ENCODE measurements at places on chromosomes 3 and 15. TPM values are rescaled to one million over a fixed set of nuclear protein-coding genes. Genes with fewer than 3 reads are reported as not detected.

DNA sequence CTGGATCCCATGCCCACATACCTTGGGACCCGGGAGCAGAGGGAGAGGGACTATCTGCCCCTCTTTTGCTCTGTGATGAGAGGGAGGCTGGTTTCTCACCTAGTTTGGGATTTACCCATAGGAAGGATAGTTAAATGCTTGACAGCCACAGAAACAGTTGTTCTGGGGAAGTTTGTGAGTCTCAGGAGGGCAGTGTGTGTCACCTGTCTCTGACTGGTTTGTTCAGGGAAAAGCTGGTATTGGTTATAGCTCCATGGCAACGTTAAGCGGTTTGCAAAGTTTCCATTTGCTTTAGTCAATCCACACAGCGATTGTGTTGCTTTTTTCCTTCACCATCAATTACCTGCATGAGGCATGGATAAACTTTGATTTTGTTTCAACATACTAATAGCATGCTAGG lies 3.7 kb upstream of the TMED3 start:
- no peak for DNase-seq

CLSTN2 gene
- 1.0 TPM for total RNA-seq

DNA sequence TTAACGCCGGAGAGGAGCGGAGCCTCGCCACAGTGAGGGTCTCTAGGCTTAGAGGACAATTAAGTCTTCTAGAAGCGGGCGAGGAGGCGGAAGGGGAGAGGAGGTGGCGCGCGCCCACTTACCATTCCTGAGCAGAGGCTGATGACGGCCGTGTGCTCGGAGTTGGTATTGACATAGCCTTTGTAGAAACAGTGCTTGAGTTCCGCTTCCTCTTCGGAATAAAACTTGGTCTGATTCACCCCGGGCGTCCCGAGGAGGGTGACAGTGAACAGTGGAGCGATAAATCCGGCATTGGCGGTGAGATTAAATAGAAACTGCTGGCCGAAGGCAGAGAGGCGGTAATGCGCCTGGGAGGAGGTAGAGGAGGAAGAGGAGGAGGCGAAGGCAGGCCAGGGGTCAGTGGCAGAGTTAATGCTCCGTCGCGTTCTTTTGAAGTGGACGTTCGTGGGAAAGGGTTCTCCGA lies 1.3 kb downstream of the ADAMTS9 start:
- DNase-seq = no peak

GRCh38 chr3:8969241-8969640 lies 6.0 kb upstream of the RAD18 start:
- DNase-seq = no peak

FGF12 gene
- 0.77 TPM for total RNA-seq

MAP1A gene
- total RNA-seq = 0.29 TPM

GRCh38 chr3:5673521-5673920 lies 486.0 kb downstream of the EDEM1 start:
- no peak for DNase-seq

DNA sequence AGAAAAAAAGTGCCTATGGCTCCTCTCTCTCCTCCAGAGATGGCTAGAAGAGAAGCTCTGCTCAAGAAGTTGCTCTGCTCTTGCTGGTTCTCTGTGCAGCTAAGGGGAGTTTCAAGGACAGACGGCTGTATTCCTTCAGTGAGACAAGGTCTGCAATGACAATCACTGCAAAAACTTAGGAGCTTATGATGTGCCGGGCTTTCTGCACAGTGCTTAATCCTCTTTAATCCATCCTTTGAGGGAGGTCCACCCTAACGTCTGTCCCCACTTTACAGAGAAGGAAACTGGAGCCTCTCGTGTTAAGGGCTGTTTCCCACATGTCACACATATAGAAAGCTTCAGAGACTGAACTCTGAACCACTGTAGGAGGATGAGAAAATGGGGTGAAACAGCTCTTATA lies 260.6 kb downstream of the MEX3B start:
- DNase-seq = no peak

FETUB gene
- total RNA-seq = 55.1 TPM

DNA sequence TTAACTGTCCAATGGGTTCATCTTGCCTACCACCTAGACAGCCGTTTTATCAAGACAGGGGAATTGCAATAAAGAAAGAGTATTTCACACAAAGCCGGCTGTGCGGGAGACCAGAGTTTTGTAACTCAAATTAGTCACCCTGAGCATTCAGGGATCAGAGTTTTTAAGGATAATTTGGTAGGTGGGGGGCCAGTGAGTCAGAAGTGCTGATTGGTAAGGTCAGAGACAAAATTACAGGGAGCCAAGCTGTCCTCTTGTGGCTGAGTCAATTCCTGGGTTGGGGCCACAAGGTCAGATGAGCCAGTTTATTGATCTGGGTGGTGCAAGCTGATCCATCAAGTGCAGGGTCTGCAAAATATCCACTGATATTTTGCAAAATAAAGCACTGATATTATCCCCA lies 29.9 kb upstream of the GPD1L start:
- no peak for DNase-seq

- no peak for DNase-seq
These were observed 71.1 kb downstream of the EPHB3 start for GRCh38 chr3:184632551-184633236.

FRMD5 gene
- not detected for total RNA-seq

DNA sequence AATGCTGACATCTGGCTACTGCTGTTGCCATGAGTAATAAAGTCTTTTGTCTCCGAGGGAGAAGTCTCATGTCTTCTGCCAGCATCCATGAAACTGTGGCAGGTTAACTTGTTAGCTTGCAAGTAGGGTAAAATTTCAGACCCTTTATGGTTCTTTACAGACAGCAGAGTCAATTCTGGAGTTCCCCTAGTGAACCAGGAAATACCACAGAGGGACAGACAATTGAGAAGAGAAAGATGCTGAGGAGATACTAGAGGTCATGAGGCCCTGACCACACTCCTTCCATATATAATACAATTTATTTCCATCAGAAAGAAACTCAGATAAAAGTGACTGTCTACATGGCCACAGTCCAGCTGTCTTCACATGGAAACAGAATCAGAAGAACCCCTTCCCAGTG lies 38.1 kb downstream of the NMNAT3 start:
- DNase-seq = no peak

CHST2 gene
- 0.79 TPM for total RNA-seq
